ENCODE measurements at places on chromosomes 13 and 19.

- peak; percentile 71 for DNase-seq
Observed at GRCh38 chr19:42132851-42133528, 744 bp upstream of the POU2F2 start.

GRCh38 chr19:18483119-18483890, 38.6 kb downstream of the ELL start:
- no peak for DNase-seq

DNA sequence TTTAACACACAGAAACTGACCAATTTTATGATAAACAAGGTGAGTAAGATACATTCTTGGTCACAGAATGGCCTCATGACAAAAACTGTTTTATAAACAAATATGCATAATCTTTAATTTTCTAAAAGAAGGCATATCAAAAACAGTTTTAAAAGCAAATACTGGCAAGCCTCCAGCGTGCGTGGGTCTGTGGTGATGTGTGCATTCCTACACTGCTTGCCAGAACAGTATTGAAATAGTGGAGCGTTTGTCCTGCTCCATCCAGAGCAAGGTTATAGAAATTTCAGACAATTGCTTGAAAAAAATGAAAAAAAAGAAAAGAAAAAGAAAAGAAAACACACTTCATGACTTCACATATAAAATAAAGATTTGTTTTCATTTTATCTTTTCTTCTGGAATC, 140.9 kb downstream of the MZT1 start:
- DNase-seq = no peak

DNA sequence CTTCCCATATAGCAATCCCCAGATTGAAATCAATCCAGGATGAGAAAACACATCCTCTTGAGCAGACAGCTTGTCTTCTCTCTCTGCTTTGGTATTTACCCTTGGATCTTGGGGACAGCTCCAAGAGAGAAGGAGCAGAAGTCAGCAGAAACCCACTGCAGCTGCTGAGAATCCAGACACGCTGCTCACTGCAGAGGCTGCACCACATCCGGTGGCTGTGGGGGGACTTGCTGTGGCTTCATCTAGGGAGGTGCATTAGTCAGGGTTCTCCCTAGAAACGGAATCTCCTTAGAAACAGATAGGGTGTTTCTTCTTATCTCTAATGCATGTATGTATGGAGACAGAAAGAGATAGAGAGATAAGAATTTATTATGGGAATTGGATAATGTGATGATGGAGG, 2.7 kb downstream of the CYP4F12 start:
- no peak for DNase-seq

DNA sequence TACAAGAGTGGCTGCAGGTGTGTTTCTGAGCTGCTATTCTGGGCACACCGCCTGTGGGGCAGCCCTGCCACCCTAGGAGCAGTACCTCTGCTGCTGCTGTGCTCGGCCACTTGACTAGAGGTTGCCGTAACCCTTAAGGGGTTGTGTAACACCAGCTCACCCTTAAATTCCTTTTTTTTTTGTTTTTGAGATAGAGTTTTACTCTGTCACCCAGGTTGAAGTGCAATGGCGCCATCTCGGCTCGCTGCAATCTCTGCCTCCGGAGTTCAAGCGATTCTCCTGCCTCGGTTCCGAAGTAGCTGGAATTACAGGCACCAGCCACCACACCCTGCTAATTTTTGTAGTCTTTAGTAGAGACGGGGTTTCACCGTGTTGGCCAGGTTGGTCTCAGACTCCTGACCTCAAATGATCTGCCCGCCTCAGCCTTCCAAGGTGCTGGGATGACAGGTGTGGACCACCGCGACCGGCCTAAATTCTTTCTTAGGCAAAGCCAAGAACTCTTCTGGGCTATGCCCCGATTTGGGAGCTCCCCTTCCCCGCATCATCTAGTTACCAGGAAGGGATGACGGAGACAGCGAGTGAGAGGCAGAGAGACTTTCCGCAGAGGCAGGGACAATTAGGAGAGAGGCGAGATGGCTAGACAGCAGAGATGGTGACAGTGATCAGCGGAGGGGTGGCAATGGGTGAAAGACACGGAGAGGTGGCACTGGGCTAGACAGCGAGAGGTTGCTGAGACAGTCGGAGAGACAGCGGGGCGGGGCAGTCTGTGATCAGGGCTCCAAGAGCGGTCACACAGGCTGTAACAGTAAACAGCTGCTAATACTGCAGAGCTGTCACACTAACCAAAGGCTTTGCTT, 4.4 kb upstream of the LILRA5 start:
- no peak for DNase-seq

GRCh38 chr19:19662871-19663255, 613 bp downstream of the ATP13A1 start:
- no peak for DNase-seq

DNA sequence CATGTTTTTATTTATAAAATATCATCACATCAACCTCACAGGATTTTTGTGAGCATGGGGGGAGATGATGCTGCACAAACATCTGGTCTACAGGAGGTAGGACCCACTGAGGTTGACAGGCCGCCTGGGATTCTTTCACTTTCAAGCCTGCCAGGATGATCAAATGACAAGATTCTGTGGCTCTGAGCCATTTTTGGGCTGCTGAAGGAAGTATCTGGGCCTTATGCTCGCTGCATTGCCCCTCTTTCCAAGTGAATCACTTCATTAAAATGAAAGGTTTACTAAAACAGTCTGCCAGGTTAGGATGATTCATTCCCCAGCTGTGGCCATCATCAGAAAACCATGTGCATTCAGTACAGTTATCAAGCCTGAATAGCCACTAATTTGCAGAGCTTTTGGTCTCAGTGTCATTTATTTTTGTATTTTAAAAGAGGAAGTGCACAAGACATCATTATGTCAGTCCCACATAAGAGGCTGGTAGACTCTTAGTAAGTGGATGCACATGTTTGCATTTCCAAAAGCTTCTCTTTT, 34.4 kb downstream of the STARD13 start:
- no peak for DNase-seq

DNA sequence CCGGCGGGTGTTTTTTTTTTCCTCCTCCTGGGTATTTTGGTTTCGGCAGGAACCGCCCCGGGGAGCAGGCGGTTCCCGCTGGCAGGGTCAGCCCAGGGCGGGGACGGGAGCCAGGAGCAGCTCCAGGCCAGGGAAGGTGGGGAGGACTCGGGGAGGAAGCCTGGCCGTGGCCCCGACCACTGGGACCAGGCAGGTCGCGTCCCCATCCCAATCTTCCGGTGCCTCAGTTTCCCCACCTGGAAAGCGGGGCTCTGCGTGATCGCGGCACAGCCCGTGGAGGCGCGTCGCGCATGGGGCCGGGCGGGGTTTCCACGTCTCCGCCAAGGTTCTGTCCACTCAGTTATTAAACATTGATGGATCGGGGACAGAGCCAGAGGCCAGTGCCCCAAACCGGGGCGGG, 34.8 kb downstream of the IL12RB1 start:
- no peak for DNase-seq

GRCh38 chr13:74090869-74091605, 43.2 kb downstream of the KLF12 start:
- DNase-seq = no peak

DNA sequence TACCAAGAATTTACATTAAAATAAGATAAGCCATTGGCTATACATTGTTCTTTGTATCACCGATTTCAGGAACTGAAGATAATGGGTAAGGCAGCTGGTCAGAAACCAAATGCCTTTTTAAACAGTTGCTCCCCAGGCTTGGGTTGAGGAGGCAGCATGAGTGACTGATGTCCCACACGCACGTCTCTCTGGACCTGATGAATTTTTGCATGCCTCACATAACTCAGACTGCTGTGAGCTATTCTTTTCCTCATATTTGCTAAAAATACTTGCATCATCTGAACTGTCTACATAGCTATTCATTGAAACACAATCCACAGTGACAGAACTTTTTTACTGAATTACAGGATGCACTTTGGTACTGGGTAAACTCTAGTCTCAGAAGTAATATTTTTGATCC, 123.6 kb upstream of the MAB21L1 start:
- DNase-seq = no peak

DNA sequence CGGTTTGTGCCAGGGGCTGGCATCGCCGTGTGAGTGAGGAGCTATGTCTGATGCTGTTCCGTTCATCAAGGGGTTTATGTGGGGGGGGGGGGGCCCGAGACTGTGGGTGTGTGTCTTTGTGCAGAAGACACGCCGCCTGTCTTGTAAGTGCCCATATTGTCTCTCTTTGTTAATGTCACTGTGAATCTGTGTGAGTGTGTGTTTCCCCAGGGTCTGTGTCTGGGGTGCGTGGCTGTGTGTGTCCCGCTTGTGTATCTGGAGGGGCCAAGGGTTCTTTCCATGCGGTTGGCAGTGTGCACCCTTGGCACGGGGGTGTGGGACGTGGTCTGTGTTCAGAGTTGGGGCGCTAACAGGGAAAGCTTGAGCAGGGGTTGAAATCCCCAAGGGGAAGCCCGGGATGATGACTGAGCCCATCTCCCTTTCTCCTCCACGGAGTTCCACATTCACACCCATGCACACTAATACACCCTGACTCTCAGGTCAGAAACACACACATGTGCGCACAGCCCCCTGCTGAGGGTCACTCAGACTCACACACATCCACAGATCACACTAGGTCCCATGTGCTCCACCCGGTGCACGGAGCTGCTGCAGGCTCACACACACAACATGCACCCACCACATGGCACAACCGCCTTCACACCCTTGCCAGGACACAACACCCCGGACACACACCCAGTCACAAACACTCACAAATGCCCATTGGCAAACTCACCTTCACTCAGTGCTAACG, 1.8 kb downstream of the NCAN start:
- no peak for DNase-seq

DNA sequence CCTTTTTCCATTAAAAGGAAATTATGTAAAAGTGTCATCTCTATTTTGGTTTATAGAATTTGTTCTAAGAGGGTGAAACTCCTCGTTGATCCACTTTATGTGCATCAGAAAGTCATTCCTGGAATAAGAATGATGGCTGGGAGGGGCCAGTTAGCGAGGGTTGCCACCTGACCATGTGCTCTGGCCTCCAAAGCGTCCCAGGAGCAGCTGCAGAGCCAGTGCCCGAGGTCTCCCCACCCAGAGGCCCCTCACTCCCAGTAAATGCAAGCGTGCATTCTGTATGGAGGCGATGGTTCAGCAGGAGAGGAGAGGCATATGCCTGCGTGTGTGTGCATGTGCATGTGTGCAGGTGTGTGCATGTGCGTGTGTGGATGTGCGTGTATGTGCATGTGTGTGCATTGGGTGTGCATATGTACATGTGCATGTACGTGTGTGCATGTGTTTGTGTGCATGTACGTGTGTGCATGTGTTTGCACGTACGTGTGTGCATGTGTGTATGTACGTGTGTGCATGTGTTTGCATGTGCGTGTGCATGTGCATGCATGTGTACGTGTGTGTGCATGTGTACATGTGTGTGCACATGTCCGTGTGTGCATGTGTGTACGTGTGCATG, 345.8 kb downstream of the TEX29 start:
- DNase-seq = no peak

DNA sequence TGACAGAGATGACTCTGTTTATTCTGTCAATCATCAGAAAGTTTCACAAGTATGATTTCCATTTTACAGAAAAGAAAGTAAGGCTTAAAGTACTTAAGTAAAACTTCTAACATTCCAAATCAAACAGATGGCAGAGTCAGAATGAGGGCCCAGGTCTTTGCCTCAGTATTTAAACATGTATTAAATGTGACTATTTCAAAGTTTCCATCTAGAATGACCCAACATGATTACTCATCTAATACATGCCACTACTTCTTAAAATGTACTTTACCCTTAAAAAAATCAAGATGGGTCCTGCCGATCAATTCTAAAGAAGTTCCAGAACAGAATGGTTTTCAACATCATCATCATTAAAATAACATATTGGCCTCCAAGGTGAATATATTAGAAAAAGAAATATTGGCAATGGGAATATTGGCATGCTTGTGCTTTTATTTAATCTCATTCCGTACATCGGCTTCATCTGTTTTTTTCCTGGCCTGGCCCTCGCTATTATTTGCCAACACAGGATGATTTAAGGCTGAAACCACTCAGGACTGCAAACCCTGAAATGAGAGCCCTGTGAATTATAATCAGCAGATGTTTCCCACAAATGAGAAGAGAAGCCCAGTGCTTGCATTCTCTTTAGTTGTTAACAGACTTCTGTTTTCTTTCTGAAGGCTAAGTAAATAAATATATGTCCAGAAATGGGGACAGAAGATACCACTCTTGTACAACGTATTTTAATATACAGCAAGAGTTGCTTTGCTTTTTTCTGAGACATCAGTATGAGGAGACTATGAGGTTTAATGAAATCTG, 340.0 kb downstream of the DNAJC15 start:
- DNase-seq = no peak

GRCh38 chr19:33905937-33906577, 109.4 kb downstream of the KCTD15 start:
- no peak for DNase-seq

Data from stimulated activated CD8-positive, alpha-beta memory T cell treated with anti-CD3 and anti-CD28 coated beads, Interleukin-4, amount 100 ng/mL, for 1 hour (primary cell).